KG1 (cell line): ENCODE measurements at places on chromosomes 7 and 10.

DNA sequence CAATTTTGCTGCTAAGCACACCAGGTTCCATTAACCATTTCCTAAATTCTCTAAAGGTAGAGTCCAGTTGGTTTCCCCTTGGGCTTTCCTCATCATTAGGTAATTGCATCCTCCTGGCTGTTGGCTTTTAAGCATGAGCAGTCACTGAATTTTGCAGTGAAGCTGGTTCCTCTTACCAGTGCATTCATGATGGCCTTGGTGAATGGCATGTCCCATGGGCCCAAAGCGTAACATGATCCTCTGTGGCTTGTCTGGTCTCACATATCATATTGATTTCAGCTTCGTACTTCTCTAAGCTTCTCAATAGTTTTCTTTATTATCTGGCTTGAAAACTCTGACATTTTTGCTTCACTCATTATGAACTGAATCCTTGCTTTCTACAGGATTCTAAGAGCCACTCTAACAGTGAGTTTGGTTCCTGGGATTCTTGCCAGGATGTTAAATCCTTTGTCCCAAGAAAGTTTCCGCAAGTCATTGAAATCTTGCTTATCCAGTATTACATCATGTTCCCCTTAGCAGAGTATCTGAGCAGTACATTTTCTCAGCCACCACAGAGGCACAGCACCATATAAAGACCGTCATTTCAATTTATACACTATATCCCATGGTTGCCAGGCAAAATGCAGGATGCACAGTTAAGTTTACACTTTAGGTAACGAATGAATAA is 134.2 kb downstream of the PTN start:
- DNase-seq: no peak

- DNase-seq: no peak
These were observed 72.9 kb upstream of the ABCB5 start for GRCh38 chr7:20542594-20542993.

DNA sequence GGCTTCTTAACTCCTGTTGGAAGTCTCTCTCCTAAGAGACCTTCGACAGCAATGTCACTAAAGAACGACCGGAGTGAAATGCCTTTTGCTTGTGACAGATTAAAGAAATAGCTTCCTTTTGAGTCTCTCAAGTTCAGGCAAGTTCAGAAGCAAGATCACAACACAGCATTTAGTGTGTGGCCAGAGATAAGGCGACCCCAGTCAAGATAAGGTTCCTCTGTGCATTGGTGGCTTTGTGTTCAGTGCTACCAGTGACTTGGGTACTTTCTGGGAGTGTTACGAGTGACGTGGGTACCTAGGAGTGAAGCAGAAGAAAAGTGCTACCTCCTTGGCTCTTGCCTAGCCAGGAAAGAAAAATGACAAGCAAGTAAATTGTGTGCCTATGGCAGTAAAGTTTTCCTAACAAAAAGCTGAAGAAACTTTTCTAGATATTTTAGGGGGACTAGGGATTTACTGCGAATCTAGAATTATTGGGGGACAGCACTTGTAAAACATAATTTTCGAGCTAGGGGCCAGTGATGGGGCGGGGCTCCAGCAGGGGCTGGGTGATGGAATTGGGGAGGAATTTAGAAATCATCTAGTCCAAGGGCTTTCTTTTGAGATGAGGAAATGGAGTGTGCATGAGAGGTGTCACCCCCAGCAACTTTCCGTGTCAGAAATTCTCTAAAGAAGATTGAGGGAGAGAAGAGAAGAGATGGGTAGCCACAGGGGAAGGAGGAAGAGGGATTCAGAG is 191.9 kb upstream of the LYZL2 start:
- no peak for DNase-seq

GRCh38 chr10:7333961-7334641 is 76.7 kb downstream of the SFMBT2 start:
- DNase-seq: no peak

DNA sequence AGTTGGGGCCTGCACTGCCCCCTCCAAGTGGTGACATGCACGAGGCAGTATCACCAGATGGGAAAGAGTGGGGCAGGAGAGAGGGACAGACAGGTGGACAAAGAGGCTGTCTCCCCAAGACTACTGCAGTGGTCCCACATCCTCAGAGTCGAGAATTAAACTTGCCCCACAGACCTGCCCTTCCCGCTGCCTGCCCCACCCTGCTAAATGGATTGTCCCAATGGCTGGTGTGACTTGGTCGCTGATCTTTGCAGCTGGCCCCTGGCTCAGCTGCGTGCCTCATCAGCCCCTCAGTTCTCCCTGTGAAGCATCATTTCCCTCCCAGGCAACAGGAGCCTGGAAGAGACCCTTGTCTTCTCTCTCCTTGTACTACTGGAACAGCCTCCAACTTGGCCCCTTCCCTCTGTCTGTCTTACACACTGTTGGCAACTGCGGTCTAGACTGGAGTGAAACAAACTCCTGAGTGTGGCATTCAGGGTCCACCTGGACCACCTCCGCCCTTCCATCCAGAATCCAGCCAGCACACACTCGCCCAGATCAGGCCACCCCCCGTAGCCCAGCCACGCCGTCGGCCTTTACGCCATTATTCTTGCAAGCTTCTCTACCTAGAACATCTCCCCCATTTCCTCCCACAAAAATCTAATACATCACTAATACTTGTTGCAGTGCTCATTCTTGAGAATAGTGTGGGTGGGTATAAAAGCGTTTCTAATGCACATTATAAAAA is 275.1 kb downstream of the CELF2 start:
- DNase-seq: no peak

DNA sequence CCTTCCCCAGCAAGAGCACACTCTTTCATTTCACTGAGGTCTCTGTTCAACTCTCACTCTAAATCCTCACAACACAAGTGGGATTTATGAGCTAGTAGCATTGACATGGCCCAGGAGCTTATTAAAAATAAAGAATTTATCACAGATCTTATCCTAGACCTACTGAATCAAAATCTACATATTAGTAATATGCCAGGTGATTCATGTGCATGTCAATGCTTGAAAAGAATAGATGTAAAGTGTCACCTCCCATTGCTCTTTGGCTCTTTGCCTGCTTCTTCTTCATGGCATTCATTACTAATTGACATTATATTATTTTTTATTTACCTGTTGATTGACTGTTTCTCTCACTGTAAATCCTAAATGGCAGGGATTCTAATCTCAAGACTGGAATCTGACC is 459.2 kb upstream of the LRRTM3 start:
- DNase-seq: no peak

- DNase-seq: no peak
These were observed 18.1 kb downstream of the COL1A2 start for GRCh38 chr7:94412762-94413322.

GRCh38 chr7:92784935-92785334 is 51.4 kb downstream of the CDK6 start:
- no peak for DNase-seq

DNA sequence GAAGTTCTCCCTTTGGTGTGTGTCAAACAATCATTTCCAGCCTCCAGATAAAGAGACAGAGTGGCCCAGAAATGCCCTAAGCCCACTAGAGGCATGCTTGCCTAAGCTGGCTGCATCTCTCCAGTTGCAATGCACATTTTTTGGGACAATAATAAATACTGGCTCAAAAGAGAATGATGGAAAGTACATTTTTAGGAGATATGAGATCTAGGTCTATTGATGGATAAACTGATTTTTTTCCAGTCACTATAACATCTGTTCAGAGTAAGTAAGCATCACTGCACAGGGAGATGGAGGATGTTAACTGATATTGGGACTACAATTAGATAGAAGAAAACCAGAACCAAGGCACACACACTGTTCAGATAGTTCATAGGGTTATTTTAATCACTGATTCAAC is 553.0 kb downstream of the GRM8 start:
- no peak for DNase-seq

DNA sequence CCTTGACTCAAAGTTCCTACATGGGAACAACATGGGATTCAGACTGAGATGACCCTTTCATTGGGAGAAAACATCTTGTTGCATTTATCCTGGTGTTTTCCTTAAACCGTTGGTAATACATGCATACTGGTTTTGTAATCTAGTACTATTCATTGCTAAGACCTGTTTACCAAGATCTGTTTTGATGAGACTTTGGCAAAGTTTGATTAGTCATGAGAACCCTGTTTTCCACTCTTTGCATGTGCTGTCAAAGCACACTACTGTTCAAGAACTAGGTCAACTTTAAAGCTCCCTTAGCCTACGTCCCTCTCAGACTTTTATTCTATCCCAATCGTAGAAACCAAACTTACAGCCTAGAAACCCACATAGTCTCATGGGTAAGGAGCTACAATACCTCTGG is 650.9 kb downstream of the GATA3 start:
- DNase-seq: no peak

GRCh38 chr10:129541200-129541599 is 74.2 kb downstream of the MGMT start:
- DNase-seq: no peak

DNA sequence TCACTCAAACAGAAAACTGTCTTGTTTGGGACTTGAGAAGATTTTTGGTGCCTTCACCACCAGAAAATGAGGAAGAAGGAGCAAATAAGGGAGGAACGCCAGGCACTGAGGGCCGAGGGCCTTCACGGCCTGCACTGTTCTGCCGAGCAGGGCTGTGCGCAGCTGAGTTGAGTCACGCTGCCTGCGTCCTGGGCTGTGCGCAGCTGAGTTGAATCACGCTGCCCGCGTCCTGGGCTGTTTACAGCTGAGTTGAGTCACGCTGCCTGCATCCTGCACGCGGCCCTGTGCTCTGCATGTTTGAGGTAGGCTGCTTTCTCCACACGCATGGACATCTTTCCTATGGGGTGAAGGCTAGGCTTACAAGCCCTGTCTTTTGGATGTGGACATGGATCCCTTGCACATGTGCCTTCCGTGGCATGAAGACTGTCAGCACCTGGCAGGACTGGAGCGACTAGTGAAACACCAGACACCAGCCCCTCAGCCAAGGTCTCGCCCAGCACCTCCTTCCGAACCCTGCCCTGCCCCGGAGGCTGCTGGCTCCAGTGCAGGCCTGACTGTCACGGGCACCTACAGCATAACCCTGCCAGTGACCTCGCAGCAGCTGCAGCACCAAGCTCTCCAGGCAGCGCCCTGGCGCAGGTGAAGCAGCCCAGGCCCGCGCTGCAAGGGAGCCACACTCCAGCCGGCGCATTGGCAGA is 96.7 kb downstream of the HTR5A start:
- no peak for DNase-seq

- no peak for DNase-seq
These were observed 181.8 kb upstream of the LRRN3 start for GRCh38 chr7:110909117-110909516.

DNA sequence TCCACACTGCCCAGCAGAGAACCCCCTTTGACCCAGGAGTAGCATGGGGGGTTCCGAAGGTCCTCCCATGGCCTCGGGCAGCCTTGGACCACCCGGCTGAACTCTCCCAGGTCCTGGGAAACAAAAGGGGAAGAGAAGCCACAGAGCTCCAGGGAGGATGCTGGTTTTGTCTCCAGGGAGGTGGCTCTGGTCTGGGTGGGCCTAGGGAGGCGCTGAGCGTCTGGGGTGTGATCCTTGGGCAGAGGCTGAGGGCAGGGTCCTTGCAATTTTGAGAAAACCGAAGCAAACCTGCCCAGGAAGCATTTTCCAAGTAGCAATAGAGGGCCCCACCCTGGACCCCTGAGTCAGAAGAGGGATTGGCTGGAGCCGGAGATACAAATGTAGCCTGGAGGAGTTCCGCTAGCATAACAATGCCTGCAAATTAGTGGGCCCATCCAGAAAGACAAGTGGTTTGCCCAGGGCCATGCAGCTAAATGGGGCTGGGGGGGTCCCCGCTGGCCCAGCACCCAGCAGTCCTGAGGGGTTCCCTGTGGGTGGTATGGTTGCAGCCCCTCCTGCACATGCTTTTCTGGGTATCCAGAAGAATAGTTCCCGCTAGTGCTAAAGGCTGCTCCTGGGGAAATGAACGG is 2.0 kb downstream of the UTF1 start:
- DNase-seq: no peak

GRCh38 chr7:134888141-134888740 is 98.1 kb upstream of the AGBL3 start:
- DNase-seq: no peak

DNA sequence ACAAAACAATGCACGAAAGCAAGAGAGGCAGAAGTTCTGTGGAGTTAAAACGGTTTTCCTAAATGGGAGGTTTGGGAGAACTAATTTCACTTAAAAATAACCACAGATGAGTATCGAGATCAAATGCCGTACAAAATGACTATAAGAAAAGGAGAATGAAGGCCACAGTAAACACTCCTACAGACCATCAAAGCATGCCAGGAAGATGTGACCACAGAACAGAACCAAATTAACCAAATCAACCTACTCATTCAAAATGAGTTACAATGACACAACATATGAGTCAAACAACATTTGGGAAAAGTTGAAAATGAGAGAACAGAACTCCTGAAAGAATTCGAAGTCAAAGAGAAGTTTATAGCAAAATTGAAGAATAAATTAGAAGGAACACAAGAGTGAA is 24.3 kb upstream of the DOCK1 start:
- no peak for DNase-seq

- DNase-seq: no peak
These were observed 453.7 kb upstream of the LRRN3 start for GRCh38 chr7:110637252-110637651.

- DNase-seq: no peak
These were observed 339.2 kb downstream of the GRID1 start for GRCh38 chr10:86027346-86027745.

- DNase-seq: no peak
These were observed 286.6 kb downstream of the BMPER start for GRCh38 chr7:34191771-34192479.
